Sigmoid colon (tissue), 7 donors: ENCODE measurements at places on chromosomes 6 and 20. TPM values are rescaled to one million over a fixed set of nuclear protein-coding genes. Genes with fewer than 3 reads are reported as not detected.

- no peaks in the 10 kb centered on the region for H3K36me3 ChIP-seq
- peaks cover 25% of the 10 kb centered on the region for H3K4me1 ChIP-seq
These were observed 644 bp downstream of the OARD1 start for GRCh38 chr6:41071501-41071922.

Gene TGM2
- 20.7 TPM for total RNA-seq

DNA sequence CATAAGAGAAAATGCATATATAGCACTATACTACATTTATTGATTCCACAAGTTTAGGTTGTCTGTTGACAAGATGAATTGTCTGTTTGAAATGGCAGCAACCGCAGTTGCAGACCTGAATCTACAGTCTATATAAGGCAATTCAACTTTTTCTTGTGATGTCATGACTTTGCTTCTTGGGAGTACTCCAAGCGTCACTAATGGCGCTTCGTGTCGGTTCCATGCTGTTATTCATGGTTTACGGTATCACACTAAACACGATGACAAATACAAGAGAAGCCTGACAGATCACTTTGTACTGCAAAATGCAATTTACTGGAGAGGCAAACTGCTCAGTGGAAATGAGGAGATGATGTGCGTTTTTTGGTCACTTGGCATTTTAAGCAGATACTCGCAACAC is 280.3 kb upstream of the TCF21 start:
- no peaks in the 10 kb centered on the region for H3K27me3 ChIP-seq
- no peak overlapping the region for H3K27ac ChIP-seq
- H3K4me3 ChIP-seq: no peak overlapping the region
- H3K36me3 ChIP-seq: no peaks in the 10 kb centered on the region
- no peak for DNase-seq
- H3K4me1 ChIP-seq: no peaks in the 10 kb centered on the region

- H3K27me3 ChIP-seq: no peaks in the 10 kb centered on the region
- H3K4me3 ChIP-seq: no peak overlapping the region
- no peak for DNase-seq
- no peaks in the 10 kb centered on the region for H3K36me3 ChIP-seq
- H3K27ac ChIP-seq: no peak overlapping the region
These were observed 143.0 kb upstream of the STXBP5 start for GRCh38 chr6:147061252-147061651.

Gene MACROD2
- 8.6 TPM for total RNA-seq

Gene TAP1
- 25.7 TPM for total RNA-seq

DNA sequence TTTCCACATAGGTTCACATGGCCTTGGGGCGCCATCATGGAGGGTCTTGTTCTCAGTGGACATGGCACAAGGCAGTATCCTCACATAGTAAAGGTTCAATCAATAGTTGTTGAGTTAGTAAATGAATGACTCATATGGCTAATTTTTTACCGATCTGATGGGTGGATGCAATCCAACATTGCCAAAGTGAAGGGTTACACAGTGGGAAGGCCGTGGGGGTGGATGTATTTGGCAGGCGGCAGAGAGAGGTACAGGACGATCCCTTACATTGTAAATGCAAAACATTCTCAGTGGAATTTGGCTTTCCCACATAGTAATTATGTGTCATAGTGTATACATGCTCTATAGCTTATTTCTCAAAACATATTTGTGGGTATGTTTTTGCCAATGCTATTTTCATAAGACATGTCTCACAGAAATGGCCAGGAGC is 21.0 kb upstream of the PDE7B start:
- no peak overlapping the region for H3K27ac ChIP-seq
- no peak for DNase-seq
- no peaks in the 10 kb centered on the region for H3K36me3 ChIP-seq
- no peaks in the 10 kb centered on the region for H3K4me1 ChIP-seq

DNA sequence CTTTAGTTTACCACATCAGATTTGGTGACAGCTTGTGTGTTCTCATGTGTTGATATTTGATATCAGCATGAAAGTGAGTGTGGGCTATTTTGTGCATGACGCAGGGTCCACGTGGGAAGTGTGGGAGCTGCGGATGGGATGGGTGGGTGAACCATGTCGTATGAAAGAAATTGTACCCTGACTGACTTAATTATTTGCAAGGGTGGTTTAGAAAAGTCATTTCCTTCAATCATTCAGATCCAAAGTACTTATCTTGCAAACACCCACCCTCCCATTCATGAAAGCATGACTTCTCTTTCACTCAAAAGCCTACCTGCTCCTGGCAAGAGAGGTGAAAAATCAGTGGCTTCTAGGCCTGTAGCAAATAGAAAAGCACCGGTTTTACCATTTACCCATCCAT is 91.8 kb upstream of the BACH2 start:
- no peaks in the 10 kb centered on the region for H3K36me3 ChIP-seq
- DNase-seq: no peak
- H3K27me3 ChIP-seq: no peaks in the 10 kb centered on the region
- H3K4me3 ChIP-seq: no peak overlapping the region

GRCh38 chr6:113289166-113289565 is 568.0 kb upstream of the MARCKS start:
- no peak for DNase-seq

Gene ERVFRD-1
- 0.36 TPM for total RNA-seq

DNA sequence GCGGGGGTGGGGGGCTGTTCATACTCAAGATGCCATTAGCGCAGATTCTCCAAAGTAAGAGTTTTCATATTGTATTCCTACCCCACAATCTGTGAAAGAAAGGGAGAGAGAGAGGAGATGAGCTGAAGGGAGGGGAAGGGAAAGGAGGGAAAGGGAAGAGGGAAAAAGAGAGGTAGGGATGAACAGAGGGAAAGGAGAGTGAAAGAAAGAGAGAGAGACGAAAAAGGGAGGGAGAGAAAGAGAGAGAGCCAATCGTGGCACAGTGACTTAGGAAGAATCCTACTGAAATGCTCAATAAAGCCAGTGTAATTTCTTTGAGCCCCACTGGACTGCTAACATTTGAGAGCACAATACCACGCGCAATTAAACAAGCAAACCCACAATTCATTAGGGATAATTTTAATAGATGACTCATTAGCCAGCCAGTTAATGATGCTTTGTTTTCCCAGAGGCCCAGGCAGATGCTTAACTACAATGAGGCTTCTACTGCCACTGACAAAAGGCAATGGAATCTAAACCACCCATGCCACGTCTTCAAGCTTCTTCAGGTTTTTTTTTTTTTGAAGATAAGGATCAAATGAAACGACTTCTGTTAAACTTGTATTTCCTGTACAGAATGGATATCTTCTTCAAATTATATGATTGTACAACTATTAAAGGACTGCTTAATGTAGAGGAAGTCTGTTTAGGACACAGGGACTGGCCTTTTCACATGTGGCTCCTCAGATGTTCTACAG is 306.8 kb downstream of the FOXC1 start:
- no peaks in the 10 kb centered on the region for H3K4me1 ChIP-seq
- no peak overlapping the region for H3K27ac ChIP-seq
- no peak overlapping the region for H3K4me3 ChIP-seq

DNA sequence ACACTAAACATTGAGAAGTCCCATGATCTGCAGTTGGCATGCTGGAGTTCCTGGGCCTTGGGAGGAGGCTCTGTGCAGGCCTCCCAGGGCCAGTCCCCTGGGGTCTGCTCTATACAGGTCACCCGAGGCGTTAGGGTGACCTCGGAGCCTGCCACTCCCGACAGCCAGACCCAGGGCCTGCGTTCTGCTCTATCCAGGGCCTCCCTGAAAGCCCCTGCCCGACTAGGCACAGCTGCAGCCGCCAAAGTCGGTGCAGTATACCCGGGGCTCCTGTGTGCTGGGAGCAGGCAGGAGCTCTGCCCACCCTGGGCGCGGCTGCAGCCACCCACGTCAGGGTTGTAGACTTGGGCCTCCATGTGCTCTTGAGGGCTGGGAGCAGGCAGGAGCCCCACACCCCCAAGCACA is 6.3 kb upstream of the OR14J1 start:
- no peaks in the 10 kb centered on the region for H3K27me3 ChIP-seq
- no peak overlapping the region for H3K27ac ChIP-seq
- H3K36me3 ChIP-seq: no peaks in the 10 kb centered on the region
- H3K4me3 ChIP-seq: no peak overlapping the region
- no peaks in the 10 kb centered on the region for H3K4me1 ChIP-seq

Gene KCNQ5
- total RNA-seq: 1.1 TPM

GRCh38 chr20:7347409-7347808 is 579.9 kb downstream of the BMP2 start:
- no peaks in the 10 kb centered on the region for H3K4me1 ChIP-seq
- H3K27ac ChIP-seq: no peak overlapping the region
- H3K4me3 ChIP-seq: no peak overlapping the region
- no peaks in the 10 kb centered on the region for H3K36me3 ChIP-seq

DNA sequence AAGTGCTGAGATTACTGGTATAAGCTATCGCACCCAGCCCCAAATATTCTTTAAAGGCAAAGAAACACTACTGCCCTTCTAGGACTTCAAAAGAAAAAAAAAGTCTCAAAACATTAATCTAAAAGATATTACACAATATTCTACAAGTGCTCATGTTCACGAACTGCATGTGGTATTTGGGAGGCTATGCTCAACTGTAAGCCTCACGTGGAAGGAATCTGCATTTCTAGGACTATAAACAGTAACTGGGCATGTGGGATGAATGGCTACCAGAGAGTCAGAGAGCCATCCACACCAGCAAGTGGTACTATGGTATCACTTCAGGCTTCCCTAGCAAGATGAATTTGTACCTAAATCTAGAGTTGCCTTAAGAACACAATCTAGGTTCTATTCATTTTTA is 50.0 kb downstream of the FKBP5 start:
- no peak overlapping the region for H3K4me3 ChIP-seq
- H3K27ac ChIP-seq: no peak overlapping the region
- no peaks in the 10 kb centered on the region for H3K27me3 ChIP-seq
- no peak for DNase-seq
- H3K36me3 ChIP-seq: peaks cover 99% of the 10 kb centered on the region

Gene SPO11
- total RNA-seq: not detected

DNA sequence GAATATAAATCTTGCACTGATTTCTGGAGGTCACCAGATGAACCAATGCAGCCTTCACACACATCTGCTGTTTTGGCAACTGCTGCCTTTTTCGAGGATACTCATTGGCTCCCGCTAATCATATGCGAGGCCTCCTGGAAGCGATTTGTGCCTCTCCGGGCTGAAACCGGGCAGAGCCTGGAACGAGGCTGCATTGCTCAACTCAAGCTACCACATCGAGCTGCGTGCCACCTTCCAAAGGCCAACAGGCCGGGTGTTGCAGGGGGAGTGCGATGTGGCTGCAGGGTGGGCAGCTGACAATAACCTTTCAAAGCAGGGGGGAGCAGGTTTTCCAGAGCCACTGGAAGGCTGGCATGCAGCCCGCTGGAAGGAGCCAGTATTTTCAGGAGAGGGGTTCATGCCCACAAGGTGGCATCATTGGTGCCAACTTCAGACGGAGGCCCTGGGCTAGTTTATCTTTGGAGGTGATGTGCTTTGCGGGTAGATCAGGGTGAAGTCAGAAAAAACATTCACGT is 122.6 kb upstream of the IFNGR1 start:
- H3K27ac ChIP-seq: no peak overlapping the region
- DNase-seq: no peak
- no peaks in the 10 kb centered on the region for H3K36me3 ChIP-seq
- H3K4me3 ChIP-seq: no peak overlapping the region

DNA sequence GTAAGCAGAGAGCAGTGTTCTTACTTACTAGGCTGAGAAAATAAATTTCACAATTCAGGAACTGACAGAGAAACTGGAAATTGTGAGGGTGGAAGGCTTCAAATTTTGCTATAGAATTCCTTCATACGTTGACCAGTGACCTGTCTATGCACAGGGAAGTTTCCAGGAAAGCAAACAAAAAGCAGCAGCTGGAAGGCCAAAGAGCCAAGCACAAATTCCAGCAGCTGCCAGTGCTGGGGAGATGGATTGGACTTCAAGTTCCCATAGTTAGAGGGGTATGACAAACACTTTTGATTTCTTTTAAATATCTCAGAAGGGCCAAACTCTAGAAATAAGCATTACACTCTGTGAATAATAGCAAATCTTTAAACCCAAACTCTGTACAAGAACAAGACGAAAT is 299.1 kb upstream of the KCNQ5 start:
- H3K27ac ChIP-seq: no peak overlapping the region
- H3K36me3 ChIP-seq: no peaks in the 10 kb centered on the region
- no peak for DNase-seq
- H3K27me3 ChIP-seq: no peaks in the 10 kb centered on the region

Gene TMEM200A
- total RNA-seq: 0.71 TPM

Gene PXDC1
- total RNA-seq: 91.2 TPM

- H3K4me1 ChIP-seq: peaks cover 14% of the 10 kb centered on the region
- H3K4me3 ChIP-seq: no peak overlapping the region
- no peak for DNase-seq
- peaks cover 4% of the 10 kb centered on the region for H3K27me3 ChIP-seq
- H3K36me3 ChIP-seq: no peaks in the 10 kb centered on the region
- H3K27ac ChIP-seq: no peak overlapping the region
These were observed 1.8 kb upstream of the PDRG1 start for GRCh38 chr20:31953556-31954148.

Gene NRSN1
- total RNA-seq: 0.66 TPM

- H3K36me3 ChIP-seq: no peaks in the 10 kb centered on the region
- no peaks in the 10 kb centered on the region for H3K4me1 ChIP-seq
- H3K27ac ChIP-seq: no peak overlapping the region
- DNase-seq: no peak
- no peak overlapping the region for H3K4me3 ChIP-seq
These were observed 35.3 kb upstream of the BCAS1 start for GRCh38 chr20:54105653-54106052.

DNA sequence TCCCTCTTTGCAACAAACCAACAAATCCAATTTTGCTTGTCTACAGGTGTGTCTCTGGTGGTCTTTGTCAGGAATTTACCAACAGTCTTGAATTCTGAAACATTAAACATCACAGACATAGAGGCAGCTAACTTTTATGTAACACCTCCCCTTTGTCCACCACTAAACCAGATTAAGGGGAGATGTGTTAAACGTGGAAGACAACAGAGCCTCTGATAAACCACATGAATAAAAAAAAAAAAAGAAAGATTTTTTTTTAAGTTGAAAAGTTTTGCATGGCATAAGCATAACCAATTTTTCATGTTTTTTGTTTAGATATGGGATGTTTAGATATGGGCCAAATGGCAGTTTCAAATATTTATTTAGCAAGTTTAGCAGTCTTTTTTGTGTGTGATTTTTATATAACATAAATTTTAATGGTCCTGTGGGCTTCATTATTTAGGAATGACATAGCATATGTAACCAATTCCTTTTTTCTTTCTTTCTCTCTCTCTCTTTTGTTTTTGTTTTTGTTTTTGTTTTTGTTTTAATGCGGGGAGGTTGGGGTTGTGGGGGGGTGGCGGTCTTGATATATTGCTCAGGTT is 60.7 kb upstream of the BTN3A2 start:
- no peaks in the 10 kb centered on the region for H3K27me3 ChIP-seq
- peak overlapping the region; percentile 56 for H3K4me3 ChIP-seq
- H3K36me3 ChIP-seq: no peaks in the 10 kb centered on the region
- DNase-seq: no peak
- H3K27ac ChIP-seq: peak overlapping the region; percentile 79
- no peaks in the 10 kb centered on the region for H3K4me1 ChIP-seq

- H3K27me3 ChIP-seq: no peaks in the 10 kb centered on the region
- no peak overlapping the region for H3K4me3 ChIP-seq
- DNase-seq: no peak
- no peaks in the 10 kb centered on the region for H3K4me1 ChIP-seq
- H3K36me3 ChIP-seq: no peaks in the 10 kb centered on the region
These were observed 11.1 kb upstream of the SERINC1 start for GRCh38 chr6:122482750-122483080.
